Stimulated activated CD8-positive, alpha-beta memory T cell treated with anti-CD3 and anti-CD28 coated beads, Interleukin-2, amount 100 ng/mL, for 48 hours (primary cell): ENCODE measurements at places on chromosomes 13 and 19.
A peak's percentile ranks its signal among the peaks of the same experiment; 100 is the strongest.

DNA sequence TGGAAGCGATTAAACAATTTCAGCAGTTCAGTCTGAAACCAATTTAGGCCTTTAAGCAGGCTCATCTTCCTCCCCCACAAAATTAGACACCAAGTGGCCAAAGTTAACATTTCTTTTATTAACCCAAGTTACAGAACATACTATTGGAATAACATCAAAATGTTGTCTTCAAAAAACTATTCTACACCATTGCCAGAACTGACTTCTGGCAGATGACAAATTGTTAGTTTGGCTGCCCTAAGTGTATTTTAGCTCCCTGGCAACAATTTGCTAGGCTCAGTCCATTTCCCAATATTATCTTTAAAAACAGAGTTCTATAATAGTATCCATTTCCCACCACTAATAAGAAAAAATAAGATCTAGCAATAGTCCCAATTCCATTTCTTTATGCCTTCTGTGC is 107.8 kb downstream of the SGCG start:
- no peak for DNase-seq

DNA sequence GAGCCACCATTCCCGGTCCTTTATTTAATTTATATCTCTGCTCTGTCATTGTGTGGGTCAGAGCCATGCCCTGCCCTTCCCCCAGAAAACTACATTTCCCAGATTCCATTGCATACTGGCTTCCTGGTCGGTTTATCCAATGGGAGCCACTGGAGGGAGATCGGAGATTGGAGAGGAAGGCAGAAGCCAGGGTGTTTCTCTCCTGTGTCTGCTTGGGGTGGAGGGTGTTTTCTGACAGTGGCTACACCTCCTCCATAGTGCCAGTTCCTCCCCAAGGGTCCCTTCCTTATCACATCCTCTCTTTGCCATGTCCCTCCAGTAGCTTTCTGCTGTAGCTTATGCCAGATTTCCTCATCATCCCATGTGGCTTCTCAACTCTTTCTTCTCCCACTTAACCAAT is 19.0 kb downstream of the OLFM2 start:
- DNase-seq = no peak

GRCh38 chr13:29434217-29434945 is 161.1 kb downstream of the SLC7A1 start:
- no peak for DNase-seq

DNA sequence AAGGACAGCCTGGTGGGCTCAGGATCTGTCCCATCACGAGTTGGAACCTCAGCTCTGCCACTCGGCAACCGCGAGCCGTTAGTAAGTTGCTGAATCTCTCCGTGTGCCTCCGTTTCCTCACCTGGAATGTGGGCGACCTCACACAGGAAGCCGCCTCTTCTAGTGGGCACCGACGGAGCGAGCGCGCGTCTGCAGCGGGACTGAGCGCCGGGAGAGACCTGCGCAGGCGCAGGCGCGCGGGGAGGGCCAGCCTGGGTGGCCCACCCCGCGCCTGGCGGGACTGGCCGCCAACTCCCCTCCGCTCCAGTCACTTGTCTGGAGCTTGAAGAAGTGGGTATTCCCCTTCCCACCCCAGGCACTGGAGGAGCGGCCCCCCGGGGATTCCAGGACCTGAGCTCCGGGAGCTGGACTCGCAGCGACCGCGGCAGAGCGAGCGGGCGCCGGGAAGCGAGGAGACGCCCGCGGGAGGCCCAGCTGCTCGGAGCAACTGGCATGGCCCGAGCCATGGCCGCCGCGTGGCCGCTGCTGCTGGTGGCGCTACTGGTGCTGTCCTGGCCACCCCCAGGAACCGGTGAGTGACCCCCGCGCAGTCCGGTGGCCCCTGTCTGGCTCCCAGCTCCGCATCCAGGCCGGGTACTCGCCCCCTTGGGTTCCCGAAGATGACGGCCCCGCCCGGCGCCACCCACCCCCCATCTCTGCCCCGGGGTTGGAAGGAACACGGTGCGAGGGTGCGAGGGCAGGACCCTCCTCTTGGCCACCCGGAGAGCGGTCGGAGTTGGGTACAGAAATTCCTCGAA is at the start of gene PVR:
TSS of gene PVR (plus strand) at position 306 of the 797 bp plus-strand sequence. CDS start at position 493, 187 bp downstream.
- DNase-seq = peak; percentile 46

DNA sequence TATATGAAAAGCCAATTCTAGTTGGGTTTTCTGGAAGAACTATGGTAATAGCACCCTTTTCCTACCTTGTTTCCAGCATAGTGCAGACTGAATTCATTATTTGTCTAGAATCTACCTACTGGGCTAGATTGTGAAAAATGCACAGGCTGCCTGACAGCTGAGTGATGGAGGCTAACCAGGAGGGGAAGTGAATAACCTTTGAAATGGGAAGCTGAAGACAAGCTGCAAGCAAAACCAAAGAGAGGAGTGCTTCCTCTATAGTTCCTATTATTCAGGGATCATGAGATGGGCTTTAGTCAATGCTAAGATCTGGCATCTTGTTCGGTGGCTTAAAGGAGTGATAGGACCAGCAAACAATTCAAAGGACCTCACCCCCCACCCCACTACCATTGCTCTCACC is 26.9 kb downstream of the MZT1 start:
- no peak for DNase-seq

GRCh38 chr13:72463561-72463960 is 263.9 kb downstream of the MZT1 start:
- DNase-seq = no peak

DNA sequence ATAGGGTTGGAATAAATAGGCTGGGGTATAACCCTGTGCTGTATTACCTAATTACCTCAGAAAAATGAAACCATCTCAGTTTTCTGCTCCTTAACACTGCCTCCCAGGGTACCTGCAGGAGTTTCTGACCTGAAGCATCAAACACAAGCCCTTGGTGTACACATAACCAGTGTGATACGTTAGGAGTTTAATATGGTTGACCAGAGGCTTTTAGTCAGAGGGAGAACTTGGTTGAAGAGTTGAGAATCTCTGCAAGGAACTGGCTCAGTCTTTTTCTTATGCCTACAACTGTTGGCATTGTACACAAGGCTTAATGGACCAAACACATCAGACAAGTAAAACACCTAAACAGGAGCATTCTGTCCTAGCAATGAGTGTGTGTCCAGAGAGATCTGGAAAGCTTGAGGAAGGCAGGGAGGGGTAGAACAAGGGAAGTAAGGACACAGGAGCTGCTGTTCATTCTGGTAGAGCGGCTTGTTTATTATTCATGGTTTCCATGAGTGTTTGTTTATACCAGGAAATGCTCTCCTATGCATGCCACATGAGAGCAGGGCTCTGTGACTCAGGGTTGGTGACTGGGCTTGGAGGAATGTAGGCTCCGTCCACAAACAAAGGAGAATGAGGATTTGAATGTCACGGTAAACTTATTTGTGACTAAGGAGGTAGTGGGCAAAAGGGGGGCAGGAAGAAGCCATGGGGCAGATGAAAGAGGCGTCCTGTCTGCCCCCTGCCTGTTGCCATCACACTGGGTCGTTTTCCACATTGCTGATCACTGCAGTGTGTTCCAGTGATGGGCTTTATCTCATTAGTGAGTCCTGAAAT is 11.9 kb upstream of the SPATA13 start:
- no peak for DNase-seq

- no peak for DNase-seq
Observed at GRCh38 chr19:32427536-32427935, 22.0 kb downstream of the DPY19L3 start.

DNA sequence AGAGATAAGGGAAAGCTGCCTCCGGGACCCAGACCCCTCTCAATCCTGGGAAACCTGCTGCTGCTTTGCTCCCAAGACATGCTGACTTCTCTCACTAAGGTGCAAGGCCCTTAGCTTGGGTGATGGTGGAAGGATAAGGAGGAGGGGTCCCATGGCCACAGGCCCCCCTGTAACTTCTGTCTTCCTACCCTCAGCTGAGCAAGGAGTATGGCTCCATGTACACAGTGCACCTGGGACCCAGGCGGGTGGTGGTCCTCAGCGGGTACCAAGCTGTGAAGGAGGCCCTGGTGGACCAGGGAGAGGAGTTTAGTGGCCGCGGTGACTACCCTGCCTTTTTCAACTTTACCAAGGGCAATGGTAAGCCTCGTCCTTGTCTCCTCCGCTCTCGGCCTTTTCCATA is 2.0 kb downstream of the CYP2F1 start:
- no peak for DNase-seq

DNA sequence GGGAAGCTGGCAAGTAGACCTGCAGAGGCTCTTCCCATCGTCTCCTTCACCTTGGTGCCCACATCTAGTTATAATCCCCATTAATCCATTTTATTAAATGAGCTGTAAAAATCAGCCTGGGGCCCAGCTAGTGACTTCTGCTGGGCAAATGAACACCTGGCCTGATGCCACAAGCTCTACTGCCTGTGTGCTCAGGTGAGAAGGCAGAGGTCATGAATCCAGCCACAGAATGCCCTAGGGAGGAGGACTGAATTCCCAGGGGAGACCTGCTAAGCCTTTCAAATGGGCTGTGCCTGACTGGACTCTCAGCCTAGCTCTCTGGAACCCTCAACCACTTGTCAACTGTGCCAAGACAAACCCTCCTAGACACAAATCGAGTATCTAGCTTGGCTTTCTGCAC is 74.0 kb downstream of the PDS5B start:
- DNase-seq = no peak

- DNase-seq = peak; percentile 7
Observed at GRCh38 chr19:52226652-52227051, 36.8 kb downstream of the PPP2R1A start.

DNA sequence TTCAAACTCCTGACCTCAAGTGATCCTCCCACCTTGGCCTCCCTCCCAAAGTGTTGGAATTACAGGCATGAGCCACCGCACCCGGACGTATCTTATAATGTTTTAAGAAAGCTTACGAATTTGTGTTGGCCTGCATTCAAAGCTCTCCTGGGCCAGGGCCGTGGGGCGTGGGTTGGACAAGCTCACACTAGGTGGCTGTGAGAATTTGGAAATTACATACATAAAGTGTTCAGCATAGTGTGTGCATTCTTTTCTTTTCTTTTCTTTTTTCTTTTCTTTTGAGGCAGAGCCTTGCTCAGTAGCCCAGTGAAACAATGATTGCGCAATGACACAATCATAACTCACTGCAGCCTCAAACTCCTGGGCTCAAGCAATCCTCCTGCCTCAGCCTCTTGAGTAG is 2.6 kb downstream of the ZSWIM4 start:
- no peak for DNase-seq

DNA sequence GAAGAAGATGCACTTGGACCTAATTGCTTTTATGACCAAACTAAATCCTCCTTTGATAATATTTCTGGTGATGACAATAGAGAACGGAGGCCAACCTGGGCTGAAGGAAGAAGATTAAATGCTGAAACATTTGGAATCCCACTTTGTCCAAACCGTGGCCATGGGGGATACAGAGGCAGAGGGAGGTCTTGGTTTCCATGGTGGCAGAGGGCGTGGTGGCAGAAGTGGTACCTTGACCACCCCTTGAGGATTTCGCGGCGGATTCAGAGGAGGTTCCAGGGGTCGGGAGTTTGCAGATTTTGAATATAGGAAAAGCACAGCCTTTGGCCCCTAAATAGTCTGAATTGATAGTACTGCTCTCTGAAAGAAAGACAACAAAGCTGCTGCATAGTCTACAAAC is 7.2 kb upstream of the LILRB3 start:
- no peak for DNase-seq

DNA sequence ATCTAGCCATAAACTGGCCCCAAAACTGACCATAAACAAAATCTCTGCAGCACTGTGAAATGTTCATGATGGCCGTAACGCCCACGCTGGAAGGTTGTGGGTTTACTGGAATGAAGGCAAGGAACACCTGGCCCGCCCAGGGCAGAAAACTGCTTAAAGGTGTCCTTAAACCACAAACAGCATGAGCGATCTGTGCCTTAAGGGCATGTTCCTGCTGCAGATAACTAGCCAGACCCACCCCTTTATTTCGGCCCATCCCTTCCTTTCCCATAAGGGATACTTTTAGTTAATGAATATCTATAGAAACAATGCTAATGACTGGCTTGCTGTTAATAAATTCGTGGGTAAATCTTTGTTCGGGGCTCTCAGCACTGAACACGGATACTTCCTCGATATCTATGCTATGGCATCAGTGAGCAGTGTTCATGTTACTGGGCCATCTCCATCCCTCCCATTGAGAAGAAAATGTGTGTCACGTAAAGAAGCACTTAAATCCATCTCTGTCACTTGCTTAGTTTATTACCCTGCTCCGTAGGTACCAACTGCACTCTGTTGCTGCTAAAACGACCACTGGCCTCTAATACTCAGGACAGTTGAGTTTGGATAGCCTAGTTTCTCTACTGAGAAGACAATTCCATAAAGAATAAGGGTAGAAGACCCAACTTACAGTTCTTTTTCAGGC is 5.3 kb downstream of the ATP7B start:
- DNase-seq = no peak

GRCh38 chr19:58021541-58022282 is 12.1 kb upstream of the ZSCAN1 start:
- DNase-seq = no peak

GRCh38 chr19:46489445-46490272 is 6.0 kb downstream of the PNMA8B start:
- DNase-seq = no peak
